ENCODE measurements at places on chromosomes 11 and 22.
A peak's percentile ranks its signal among the peaks of the same experiment; 100 is the strongest.

- DNase-seq = no peak
These were observed 150.2 kb downstream of the TEAD1 start for GRCh38 chr11:12824281-12825041.

- DNase-seq = no peak
These were observed 120.5 kb downstream of the CACNA1I start for GRCh38 chr22:39690881-39691605.

DNA sequence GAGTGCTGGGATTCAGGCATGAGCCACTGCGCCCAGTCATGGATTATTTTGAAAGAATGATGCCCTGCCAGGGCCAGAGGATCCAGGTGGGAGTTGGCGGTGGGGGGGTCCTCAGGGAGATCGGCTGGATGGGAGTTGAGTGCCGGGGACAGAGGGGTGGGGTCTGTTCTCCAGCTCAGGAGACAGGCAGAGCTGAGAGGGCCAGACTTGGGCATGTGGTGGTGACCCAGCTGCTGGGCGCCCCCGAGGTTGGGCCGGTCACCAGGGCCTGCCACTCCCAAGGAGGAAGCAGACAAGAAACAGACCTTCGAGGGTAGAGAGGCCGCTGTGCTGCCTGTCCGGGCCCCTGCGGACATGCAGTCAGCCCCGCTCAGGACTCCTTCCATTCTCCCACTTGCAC, 11.8 kb upstream of the PRODH start:
- no peak for DNase-seq

- no peak for DNase-seq
These were observed 252.0 kb downstream of the BRD1 start for GRCh38 chr22:49575703-49576081.

DNA sequence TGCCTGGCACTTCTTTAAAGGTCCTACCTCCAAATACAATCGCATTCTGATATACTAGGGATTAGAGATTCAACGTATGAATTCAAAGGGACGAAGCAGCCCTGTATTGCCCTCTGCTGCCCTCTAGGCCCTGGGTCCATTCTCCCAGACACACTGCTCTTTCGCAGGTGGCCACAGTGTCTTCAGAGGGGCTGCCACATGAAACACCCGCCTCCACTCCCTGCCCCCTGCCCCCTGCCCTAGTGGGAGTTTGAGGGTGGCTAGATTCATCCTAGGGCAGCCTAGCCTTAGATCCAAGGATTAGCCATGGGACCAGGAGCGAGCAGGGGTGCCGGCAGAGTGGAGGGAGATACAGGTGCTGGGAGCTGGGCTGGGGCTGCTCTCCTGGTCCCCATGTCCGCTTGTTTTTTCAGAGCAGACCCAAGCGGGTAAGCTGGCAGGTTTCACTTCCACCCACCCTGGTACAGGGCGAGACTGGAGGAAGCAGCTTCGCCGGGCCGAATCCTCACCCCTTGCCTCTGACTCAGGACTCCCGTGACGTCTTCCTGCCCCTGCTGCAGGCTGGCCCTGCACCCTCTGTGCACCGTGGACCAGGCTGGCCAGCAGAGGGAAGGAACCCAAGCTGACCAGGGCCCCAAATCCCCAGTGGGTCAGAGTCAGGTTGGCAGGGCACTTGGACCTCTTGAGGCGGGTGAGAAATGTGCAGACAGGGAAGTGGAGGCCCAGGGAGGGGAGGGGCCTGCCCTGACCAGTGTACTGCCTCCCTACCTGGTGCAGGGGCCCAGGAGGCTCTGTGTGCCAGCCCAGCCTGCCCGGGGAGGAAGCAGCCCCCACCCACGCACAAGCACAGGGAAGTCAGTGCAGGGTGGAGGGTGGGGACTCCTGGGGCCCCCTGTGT, 28.4 kb upstream of the HMOX1 start:
- no peak for DNase-seq

DNA sequence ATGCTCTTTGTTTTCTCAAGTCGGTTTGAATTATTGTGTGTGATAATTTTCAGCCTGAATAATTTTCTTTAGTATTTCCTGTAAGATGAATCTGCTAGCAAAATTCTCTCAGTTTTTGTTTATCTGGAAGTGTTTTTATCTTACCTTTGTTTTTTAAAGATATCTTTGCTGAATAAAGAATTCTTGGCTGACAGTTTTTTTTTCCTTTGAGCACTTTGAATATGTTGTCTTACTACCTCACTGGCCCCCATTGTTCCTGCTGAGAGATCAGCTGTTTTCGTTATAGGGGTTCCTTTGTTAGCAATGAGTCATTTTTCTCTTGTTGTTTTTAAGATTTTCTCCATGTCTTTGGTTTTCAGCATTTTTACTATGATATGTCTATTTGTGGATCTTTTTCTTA, 63.0 kb downstream of the HORMAD2 start:
- DNase-seq = no peak

DNA sequence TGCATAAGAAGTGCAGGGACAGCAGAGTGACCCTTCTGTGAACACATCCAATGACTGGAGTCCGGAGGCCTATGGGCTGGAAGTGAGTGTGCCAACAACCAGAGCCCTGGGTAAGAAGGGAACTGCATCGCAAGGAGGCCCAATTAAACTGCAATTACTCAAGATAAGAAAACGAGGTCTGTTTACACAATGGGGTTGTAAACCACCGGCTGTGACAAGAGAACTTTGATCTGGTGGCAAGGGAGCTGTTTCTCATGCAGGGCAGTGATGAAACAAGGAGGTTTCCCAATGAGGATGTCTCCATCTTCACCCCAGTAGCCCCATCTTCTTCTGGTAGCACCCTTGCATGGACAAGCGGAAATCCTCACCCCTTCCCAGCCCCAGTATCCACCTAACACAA, 21.5 kb downstream of the ETS1 start:
- DNase-seq = no peak

DNA sequence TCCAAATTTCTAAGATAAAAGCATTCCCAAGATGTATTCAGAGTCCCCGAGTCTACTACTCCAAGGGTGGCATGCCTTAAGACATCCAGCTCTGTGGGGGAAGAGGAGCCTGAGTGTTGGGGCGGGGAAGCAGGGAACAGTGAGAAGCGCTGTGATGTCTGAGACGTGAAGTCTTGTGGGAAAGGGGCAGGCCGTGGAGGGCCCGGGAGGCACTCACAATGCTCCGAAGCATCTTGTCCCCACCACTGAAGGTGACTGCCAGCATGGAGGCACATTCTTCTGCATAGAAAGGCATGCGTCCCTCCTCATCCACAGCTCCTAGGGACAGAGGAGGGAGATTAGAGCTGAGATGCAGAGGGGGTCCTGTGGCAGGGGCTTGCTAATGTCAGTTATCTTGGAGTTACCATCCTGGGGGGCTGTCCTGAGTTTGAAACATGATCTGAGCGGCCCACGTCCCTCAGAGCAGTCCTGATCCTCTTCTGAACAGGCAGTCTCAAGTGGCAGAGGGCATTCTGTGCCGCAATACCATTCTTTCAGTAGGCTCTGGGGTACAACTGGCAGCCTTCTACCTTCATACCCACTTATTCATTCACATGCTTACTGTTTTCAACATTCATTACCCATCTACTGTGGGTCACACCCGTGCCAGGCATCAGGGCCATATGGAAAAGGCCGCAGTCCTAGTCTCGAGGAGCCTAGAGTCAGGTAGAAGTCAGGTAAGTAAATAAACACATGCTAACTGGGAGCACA, 8.7 kb downstream of the PCSK7 start:
- no peak for DNase-seq

DNA sequence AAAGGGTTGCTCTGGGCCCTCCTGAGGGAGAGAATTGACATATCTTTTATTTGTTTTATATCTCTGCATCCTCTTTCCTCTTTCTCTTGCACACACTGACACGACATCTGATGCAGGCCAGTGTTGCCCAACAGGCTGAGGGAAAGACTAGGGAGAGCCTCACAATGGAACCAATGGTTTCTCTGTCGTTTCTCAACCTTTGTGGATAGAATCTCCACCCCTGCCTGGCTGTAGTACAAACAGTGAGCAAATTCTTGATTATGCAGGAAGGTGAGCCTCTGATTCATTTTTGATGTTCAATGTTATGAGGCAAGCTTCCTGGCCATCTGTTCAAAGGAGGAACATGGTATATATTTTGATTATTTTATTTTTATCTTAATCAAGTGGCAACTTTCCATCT, 49.8 kb upstream of the PLET1 start:
- DNase-seq = no peak

- DNase-seq = no peak
These were observed 20.9 kb upstream of the ATXN10 start for GRCh38 chr22:45650721-45651120.

DNA sequence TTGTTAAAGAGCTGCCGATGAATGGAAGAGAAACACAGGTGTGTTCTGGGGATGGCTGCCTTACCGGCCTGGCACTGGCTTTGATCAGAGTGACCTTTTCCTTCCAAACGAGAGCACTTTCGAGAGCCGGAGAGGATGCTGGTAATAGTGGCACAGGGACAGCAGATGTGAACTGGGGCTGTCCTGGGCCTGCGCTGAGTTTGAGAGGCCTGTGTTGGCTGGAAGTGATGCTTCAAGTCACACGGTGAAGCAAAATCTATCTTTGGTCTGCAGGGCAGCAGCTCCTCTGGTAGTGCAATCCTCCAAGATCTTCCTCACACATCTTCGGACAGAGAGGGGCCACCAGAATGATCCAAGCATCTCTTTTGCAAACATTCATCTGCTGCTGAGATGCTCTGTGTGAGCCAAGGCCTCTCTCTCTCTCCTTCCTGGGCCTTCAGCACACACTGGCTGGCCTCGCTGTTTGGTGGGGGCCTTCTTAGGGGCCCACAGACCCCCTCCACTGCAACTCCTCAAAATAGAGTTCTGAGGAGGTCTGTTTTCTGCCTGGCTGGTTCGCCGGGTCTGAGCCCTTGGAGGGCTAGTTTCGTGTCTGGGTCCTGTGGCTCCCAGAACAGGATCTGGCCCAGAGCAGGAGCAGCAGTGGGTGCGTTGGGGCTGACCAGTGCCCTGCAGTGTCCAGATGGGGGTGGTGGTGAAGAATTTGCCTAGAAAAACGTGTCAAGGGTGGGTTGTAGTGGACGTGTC, 6.4 kb downstream of the MPPED1 start:
- DNase-seq = no peak

DNA sequence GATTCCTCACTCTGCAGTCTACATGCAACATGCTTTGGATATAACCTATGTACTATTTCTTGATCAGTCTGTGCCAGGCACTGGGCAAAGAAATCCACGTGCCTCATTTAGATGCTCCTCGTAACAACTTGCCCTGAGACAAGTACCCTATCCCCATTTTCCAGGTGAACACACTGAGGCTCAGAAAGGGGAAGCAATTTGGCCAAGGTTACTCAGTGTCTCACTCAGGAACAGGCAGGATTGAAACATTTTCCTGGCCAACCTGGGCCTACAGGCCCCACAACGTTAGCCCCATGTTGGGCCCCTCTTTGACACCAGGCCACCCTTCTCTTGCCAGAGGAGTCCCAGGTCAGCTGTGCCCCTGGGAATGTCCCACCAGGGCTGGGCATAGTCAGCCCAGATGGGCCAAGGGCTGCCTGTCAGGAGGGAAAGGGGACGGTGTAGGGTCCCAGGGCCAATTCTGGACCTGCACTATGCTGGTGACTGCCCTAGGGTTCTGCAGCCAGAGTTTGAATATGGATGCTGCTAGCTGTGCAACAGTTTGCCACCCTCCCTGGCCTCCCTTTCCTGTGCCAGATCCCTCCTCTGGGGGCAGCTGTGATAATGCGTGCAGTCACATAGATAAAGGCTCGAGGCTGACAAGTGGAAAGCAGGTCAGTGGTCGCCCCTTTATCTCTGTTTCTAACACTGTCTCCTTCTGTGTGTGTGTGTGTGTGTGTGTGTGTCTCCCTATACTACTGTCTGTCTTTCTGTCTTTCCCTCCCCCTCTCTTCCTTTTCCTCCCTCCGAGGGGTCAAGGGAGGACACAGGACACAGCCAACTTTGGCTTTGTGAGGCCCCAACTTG, 10.4 kb upstream of the EMID1 start:
- no peak for DNase-seq

- DNase-seq = no peak
These were observed 32.9 kb downstream of the GALNT18 start for GRCh38 chr11:11588891-11589290.

- DNase-seq = peak; percentile 90
These were observed 11.8 kb downstream of the TIGD3 start for GRCh38 chr11:65366340-65366773.

GRCh38 chr22:40638261-40638660, 1.7 kb upstream of the MRTFA start:
- DNase-seq = no peak

- DNase-seq = no peak
These were observed 371.1 kb downstream of the DDX10 start for GRCh38 chr11:109036011-109036410.

DNA sequence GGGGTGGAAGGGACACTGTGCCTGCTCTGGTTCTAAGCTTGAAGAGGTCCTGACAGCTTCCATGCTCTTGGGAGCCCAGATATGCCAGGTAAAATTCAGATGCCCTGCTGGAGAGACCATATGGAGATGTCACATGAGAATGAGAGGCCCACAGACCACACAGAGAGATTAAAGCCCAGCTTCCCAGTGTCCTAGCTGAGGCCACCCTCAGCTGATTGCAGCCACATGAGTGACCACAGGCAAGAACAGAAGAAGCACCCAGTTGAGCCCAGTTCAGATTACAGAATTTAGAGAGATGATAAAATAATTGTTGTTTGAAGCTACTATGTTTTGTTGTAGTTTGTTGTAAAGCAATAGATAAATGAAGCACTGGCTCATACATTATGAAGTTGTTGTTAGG, 14.4 kb upstream of the PVALB start:
- no peak for DNase-seq

DNA sequence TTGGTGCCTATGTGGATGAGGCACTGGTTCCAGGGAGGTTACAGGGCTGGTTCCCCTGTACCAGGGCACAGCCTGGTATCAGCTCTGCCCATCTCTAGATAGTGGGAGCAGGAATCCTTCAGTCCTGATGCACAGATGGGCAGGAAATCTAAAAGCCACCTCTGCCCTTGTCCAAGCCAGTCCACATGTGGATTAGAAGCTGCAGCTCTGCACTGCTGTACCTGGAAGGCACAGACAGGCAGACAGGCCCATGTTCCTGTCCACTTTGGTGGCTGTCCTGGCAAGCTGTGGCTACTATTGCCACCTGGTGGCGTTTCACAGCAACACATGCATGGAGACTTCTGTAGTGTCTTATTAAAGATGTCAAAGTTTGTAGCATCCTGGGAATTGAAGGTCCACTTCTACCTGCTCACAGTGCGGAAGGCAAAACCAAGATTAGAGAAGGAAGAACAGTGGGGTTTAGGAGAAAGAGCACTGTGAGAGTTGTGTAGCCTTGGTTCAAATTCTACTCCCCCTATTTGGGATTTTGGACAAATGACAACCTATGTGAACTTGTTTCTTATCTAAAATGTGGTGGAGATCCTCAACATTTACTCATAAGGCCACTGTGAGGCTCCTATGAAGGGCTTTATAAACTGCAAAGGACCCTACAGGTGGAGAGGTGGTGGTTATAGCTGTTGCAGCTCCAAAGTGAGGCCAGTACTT, 30.1 kb downstream of the NAV2 start:
- peak; percentile 52 for DNase-seq

Data from hepatic stellate cell (primary cell).